ENCODE measurements at places on chromosomes 11 and 22.

GRCh38 chr11:92361551-92361950 is 136.9 kb downstream of the FAT3 start:
- DNase-seq, result no peak

DNA sequence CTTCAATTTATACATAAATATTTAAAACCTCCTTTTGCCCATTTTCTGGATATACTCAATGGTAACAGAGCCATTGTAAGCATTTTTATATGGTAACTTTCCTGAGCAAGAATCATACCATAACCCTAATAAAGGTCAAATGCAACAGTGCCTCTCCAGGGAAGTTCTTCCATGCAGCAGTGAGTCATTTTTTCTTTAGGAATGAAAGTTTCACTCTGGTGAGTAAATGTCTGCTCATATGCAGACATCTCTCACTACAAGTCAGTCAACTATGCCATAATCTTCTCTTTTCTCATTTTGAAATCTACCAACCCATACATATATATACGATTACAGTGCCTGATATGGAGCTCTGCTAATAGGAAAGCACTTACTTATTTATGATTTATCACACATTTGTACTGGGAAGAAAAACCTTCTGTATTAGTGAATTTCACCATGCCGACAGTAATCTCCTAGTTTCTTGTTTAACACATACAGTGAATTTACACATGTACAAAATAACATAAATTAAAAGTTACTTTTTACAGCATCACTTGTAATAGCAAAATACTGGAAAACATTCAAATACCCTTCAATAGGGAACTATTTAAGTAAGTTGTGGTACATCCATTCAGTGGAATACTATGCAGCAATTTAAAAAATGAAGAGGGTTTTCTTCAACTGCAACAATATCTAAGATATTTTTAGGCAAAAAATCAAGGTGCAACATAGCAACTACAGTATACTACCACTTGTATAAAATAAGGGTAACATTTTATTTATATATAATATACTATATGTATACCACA is 16.0 kb downstream of the STK33 start:
- no peak for DNase-seq

DNA sequence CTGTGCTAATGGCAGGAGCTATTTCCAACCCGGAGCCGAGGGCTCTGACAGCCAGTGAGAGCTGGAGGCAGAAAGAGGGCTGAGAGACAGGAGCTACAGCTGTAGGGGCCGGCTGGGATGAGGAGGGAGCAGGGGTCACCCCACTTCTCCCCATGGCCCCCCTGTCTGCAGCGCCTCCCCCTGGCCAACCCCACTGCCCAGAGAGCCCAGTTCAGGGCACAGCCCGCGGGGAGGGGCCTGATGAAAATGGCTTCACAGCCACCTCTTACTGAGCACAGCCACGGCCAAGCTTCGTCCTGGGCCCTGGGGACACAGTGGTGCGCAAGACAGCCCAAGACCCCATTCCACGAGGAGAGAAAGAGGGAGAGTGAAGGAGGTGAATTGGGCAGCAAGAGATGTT is 27.9 kb downstream of the RPL3 start:
- DNase-seq, result no peak

DNA sequence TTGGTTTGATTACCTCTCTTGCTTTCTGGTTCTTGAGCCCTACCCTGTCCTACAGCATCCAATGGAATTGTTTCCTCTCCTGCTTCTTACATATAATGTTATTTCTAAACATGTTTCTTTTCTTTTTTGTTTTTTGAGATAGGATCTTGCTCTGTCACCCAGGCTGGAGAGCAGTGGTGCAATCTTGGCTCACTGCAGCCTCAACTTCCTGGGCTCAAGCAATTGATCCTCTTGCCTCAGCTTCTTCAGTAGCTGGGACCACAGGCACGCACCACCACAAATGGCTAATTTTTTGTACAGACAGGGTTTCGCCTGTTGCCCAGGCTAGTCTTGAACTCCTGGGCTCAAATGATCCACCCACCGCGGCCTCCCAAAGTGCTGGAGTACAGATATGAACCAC is 105.9 kb downstream of the SGSM3 start:
- no peak for DNase-seq

DNA sequence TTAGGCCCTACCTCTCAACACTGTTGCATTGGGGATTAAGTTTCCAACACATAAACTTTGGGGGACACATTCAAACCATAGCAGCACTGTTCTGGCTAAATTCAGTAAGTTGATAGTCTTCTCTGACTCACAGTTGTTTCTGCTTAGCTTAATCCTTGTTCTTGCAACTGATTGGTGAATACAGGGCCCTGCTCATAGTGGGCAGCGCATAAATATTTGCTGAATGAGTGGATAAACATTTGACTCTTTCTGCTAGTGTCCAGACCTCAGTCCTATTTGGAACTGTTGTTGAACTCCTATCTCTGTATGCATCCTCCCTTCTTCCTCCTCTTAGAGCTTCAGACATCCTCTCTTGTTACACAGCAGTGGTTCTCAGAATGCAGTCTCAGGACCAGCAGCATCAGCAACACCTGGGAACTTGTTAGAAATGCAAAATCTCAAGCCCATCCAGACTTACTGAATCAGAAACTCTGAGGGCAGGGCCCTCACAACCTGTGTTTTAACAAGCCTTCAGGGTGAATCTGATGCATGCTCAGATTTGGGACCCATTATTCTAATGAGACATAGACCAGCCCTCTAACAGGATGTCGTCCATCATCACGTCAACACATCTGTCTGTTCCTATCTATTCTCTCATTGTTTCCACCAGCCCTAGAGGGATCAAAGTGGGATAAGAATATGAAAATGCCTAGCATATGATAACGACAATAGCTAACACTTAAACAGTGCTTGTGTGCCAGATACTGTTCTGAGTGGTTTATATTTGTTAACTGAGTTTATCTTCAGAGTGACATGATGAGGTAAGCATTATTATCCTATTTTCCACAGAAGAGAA is 22.3 kb downstream of the SPON1 start:
- DNase-seq, result no peak

All from stimulated activated naive CD4-positive, alpha-beta T cell (primary cell).